Naive thymus-derived CD4-positive, alpha-beta T cell (primary cell): ENCODE measurements at places on chromosomes 3 and 15. TPM values are rescaled to one million over a fixed set of nuclear protein-coding genes. Genes with fewer than 3 reads are reported as not detected.

- no peak for DNase-seq
Measured at GRCh38 chr3:109028753-109029152, 75.1 kb upstream of the GUCA1C start.

DNA sequence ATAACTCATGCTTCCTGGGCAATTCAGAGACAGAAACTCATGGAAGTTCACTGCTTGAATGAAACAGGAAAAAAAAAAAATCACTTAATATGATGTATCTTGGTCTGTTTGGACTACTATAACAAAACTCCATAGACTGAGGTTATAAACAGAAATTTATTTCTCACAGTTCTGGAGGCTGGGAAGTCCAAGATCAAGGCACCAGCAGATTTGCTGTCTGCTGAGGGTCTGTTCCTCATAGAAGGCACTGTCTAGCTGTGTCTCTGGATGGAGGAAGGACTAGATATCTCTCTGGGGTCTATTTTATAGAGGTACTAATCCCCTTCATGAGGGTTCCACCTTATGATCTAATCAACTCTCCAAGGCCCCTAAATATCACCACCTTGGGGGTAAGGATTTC is 119.3 kb downstream of the IGF2BP2 start:
- DNase-seq, result no peak

GRCh38 chr3:73049319-73049718 is 12.1 kb upstream of the EBLN2 start:
- no peak for DNase-seq

- DNase-seq, result no peak
Measured at GRCh38 chr15:58420579-58421043, 11.2 kb upstream of the LIPC start.

GRCh38 chr15:69853544-69853951 is 244.2 kb downstream of the TLE3 start:
- DNase-seq, result no peak

- DNase-seq, result no peak
Measured at GRCh38 chr3:171095063-171095462, 68.5 kb upstream of the SLC2A2 start.

- no peak for DNase-seq
Measured at GRCh38 chr3:192879346-192880031, 38.2 kb downstream of the MB21D2 start.

DNA sequence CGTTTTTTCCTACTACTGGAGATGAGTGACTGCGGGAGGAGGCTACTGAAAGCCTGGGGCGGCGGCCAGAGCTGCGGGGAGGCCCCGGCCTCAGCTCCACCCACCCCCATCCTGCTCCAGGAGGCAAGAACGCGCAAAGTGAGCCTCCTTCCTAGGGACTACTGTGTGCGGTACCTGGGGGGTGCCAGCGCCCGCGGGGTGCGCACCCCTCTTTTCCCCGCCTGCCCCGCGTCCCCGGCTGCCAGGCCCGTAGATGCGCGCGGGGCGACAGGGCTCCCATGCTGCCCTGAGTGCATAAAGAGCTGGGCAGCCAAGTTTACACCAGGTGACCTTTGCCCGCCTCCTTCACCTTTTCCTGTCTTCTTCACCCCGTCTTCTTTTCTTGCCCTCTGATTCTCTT is 2.5 kb upstream of the USF3 start:
- DNase-seq, result peak; percentile 26

DNA sequence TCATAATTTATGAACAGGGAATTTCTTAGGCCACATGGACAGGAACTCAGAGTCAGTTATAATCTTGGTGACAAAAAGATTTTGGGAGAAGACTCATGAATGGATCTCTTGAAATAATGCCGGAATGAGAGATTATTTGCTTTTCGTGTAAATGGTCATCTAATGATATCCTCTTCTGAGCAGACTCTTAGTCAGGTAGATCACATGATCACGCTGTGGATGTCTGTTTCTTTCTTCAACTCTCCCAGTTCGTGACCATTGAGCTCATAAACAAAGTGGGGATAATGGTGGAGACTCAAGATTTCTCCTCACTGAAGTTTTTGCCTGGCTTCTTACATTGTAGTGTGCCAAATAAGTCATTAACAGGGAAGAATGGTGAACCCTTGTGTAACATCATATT is 133.1 kb upstream of the CBLB start:
- no peak for DNase-seq

DNA sequence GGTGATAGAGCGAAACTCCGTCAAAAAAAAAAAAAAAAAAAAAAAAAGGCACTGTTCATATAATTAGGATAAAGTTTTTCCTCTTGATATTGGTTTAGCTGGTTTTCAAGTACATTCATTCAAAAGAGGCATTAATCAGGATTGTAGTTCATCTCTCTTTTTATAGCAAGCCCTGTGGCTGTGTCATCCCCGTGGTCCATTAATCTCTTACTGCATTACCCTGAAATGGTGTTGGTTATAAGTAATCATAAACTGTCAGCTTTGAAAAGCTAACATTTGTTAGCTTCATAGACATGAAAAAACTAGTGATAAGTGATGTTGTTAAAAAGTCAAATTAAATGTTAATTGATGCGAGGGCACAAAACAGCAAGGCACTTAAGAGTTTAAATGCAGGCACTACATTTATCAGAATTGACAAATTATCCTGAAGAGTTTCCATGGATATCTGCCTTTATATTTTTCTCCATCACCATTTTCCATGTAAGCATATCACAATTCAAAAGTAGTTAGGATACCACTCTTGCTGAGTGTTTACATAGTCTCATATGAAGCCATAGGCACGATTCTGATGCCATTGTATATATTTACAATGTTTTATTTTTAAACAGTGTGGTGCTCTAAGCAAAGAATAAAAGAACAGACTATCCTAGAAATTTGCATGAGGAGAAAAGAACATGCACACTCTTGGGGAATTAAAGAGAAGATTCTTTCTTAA is 193.1 kb downstream of the OTOL1 start:
- DNase-seq, result no peak

DNA sequence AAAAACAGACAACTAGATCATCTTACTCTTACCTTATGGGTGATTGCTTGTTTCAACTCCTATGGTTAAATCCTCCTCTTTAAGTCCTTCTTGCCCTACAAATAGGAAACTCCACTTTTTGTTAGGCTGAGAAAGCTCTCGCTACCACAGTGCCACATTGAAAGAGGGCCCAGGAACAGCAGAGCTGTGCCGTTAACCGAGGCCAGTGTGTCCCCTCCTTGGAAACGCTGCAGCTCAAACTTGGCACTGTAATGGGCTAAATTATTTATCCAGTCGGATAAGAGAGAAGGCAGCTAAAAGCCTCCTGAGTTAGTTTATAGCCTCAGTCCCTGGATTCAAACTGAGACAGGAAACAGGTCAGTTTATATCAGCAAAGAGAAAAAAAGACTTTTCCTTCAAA is 46.1 kb downstream of the KBTBD12 start:
- DNase-seq, result no peak

- no peak for DNase-seq
Measured at GRCh38 chr3:186923241-186923640, 7.1 kb upstream of the ST6GAL1 start.

- peak; percentile 51 for DNase-seq
Measured at GRCh38 chr3:184361532-184361931, at the start of the genes CLCN2 and POLR2H. Gene CLCN2, minus strand, starts transcription at chr3:184361605. Its CDS starts 126 bp downstream, at chr3:184361479. Gene POLR2H, plus strand, starts transcription at chr3:184361710. Its CDS starts 1,783 bp downstream, at chr3:184363493.

- DNase-seq, result no peak
Measured at GRCh38 chr3:187623285-187623814, 46.8 kb downstream of the SST start.

- DNase-seq, result no peak
Measured at GRCh38 chr15:53233801-53234200, 443.7 kb upstream of the ONECUT1 start.

GRCh38 chr15:72507402-72508092 is 33.4 kb downstream of the ARIH1 start:
- no peak for DNase-seq

DNA sequence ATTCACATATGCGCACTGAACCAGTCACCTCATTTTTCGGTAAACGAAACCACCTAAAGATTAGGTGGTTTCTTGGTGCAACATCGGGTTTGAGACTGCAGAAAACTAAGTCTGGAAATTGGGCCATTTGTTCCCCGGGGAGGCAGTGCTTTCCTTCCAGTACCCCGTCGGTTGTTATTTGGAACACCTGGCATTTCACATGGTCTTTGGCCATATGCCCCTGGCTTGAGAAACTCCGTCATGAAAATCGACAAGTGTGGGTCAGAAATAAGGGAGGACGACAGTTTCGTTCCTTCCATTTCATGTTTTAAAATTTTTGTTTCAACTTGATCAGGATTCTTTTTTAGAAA is 544 bp upstream of the GATM start:
- no peak for DNase-seq

GRCh38 chr3:127524296-127524896 is 66.1 kb downstream of the TPRA1 start:
- no peak for DNase-seq

GRCh38 chr3:134897391-134898141 is 102.5 kb downstream of the EPHB1 start:
- no peak for DNase-seq

DNA sequence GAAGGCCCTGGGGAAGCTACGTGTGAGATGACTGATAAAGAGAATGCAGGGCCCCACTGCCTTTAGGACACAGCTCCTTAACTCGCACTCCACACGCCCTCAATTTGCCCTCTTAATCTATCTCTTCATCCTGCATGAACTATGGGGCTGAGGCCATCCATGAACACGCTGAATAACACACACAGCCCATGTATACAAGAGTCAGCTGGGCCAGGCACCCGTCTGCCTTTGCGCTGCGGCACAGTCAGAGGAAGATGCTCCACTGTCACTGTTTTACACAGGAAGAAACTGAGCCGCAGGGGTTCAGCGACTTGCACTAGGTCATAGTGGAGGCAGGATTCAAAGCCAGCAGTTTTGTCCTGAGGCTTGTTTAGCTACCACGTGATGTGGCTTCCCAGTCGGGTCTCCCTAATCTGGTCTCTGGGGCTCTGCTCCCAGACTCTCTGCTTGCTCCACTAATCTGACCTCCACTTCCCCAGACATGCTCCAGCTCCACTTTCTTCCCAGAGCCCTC is 43.9 kb downstream of the TLE3 start:
- no peak for DNase-seq

DNA sequence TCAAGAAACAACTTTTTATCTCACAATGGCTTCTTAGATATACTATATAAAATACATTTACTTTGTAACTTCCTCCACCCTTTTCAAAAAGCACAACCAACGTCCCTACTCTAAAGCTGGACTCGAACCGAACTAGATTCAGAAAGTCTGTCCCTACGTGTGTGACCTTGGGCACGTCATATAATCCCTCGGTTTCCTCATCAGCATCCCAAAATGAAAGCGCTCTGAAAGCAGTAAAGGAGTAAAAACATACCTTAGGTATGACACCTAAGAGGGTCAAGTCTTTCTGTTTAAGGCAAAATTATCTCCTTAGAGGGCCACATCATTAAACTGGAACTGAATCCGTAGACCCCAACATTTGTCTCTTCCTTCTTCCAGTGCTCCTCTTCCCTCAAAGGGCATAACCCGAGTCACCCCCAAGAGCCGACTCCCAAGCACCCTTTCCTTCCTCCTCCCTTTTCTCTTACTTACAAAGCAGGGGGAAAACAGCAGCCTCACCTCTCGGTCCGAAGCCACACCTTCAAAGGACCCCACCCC is 663 bp downstream of the PDCD10 start:
- peak; percentile 1 for DNase-seq

GRK7 gene
- not detected for polyA plus RNA-seq

SCN11A gene
- not detected for polyA plus RNA-seq

OR5K2 gene
- not detected for polyA plus RNA-seq

CPNE9 gene
- polyA plus RNA-seq, result not detected

MUC20 gene
- 0.66 TPM for polyA plus RNA-seq

ACTRT3 gene
- polyA plus RNA-seq, result not detected
